NCI-H1105 treated with DMSO at 0.1 percent for 48 hours (cell line): ENCODE measurements at places on chromosomes 12 and 14.

DNA sequence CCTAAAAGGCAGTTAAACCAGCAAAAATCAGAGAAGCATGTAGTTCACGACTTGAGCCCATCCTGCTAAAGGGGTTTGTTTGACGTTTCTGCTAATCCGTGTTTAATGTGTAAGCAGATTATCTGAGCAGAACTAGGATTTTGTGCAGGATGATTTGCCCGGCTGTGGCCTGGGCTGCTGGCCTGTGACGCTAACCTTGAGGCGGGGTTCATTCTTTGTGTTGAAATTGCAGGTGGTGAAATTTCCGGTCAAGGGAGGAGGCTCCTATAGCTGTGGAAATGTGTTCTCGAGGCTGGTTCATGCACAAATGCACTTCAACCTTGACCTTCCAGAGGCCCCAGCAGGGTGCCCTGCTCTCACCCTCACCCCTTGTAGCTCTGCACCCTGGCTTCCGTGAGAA is 63.7 kb downstream of the SLC24A4 start:
- DNase-seq: no peak

DNA sequence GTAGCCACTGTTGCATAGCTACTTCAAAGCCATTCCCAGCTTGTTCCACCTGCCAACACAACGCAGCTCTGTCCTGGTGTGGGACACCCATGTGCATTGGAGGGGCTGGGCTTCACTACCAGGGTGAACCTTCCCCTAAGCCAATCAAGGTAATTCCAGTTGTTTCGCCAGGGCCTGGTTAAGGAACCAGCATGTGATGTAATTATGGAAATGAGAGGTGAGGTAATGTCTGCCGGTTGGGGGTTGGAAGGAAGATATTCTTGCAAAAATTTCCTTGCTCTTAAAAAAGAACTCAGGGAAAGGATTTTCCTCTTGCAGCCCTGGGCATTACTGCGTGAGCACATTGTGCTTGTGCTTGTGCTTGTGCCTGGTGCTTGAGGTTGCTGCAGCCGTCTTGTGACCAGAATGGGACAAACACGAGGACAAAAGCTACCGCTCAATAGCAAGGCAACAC is 14.9 kb downstream of the TUBA1C start:
- DNase-seq: no peak

- no peak for DNase-seq
These were observed at the start of gene C14orf39 for GRCh38 chr14:60485598-60486251. TSS of gene C14orf39 (minus strand) at chr14:60486063. CDS start at chr14:60485078, 985 bp downstream.

GRCh38 chr12:93916402-93916801 is 232.0 kb upstream of the PLXNC1 start:
- no peak for DNase-seq

DNA sequence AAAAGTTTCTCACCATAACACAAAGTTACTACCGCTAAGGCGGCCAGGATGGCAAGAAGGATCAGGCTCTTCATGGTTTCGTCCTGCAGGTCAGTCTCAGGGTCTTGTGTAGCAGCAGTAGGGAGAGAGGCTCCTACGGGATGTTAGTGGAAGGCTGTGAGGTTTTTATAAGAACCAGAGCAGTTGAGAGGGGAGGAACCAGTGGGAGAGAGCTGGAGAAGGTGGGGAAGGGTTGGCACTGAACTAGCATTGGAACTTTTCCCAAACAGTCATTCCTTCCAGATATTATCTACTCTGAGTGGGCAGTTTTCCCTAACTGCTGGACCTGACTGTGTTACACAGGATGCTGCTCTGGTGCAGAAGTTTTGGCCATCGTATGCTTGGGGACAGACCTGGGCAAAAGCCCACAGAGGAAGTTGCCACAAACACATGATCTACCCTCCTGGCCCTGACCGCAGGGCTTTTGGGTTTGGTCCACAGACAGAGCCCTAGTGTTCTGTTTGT is at the start of gene MGP:
TSS of gene MGP (minus strand) at position 137 of the 504 bp plus-strand sequence. CDS start at position 74, 63 bp downstream.
- peak; percentile 21 for DNase-seq

GRCh38 chr14:52692248-52692962 is 3.0 kb downstream of the ERO1A start:
- no peak for DNase-seq

- DNase-seq: no peak
These were observed 11.2 kb upstream of the GRIN2B start for GRCh38 chr12:13992585-13992984.

- no peak for DNase-seq
These were observed 68.5 kb downstream of the NT5DC3 start for GRCh38 chr12:103772367-103773108.

DNA sequence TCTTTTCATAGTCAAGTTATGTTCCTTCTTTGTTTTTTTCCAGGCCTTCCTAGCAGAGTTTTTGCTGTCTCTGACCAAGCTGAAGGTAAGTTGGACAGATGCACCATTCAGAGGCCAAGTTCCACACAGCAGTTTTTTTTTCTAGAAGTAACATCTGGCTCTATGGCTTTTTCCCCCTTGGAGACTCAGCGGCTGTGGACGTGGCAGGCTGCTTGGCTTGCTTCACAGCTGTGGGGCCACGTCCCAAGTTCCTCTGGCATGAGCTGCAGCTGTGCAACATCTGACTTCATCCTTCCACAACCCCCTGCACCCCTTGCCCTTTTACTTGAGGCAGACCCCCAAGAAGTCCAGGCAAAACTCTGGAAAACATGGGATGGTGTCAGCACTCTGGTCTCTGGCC is 24.2 kb upstream of the RHOJ start:
- DNase-seq: no peak

GRCh38 chr14:73661872-73662271 is 17.1 kb downstream of the DNAL1 start:
- DNase-seq: no peak

DNA sequence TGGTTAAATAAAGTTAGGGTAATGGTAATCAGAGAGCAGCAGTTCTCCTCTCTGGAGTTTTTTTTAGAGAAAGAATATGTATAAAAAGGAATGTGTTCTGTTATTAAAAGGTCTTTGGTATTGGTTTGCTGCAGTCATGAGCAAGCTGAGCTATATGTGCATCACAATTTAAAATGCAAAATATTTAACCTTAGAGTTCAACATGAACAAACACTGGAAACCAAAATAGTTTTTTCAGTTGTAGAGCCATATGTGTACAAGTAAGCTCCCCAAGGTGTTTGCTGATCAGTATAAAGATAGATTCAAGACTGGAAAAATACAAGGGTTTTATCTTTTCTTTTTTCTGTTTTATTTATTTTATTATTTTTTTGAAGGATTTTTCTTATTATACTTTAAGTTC is 245.0 kb downstream of the NUBPL start:
- DNase-seq: no peak

GRCh38 chr12:2640281-2640680 is 154.5 kb upstream of the FKBP4 start:
- no peak for DNase-seq

DNA sequence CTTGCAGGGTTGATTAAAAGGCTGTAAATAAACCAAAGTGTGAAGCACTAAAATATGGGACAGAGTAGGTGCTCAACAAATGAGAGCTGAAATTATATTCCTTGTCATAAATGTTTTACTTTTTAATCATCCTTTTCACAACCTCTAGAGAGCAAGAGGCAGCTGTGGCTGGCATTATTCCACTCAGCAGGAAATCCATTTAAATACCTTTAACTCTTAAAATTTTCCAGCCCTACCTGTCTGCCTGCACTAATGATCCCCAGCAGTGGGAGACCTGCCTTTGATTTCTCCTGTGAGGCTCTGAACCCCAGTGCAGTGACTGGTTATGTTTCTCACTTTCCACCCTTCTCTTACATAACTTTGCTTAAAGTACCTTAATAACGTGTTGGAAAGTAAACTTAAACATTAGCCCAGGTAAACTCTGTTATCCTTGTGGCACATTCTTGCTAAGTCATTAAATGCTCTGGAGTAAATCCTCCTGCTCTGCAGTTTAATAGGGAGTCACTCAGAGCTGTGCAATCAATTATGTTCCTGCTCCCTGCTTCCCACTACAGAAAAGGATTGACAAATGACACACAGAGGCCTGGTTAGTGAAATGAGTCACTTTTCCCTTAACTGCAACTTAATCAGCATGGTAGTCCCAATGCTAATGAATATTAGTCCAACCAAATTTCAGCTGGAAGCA is 755.7 kb upstream of the USP15 start:
- no peak for DNase-seq

- DNase-seq: no peak
These were observed 311.9 kb downstream of the CACNA1C start for GRCh38 chr12:2364631-2365051.

- peak; percentile 46 for DNase-seq
These were observed 229.4 kb downstream of the CNTN1 start for GRCh38 chr12:40921563-40922163.

DNA sequence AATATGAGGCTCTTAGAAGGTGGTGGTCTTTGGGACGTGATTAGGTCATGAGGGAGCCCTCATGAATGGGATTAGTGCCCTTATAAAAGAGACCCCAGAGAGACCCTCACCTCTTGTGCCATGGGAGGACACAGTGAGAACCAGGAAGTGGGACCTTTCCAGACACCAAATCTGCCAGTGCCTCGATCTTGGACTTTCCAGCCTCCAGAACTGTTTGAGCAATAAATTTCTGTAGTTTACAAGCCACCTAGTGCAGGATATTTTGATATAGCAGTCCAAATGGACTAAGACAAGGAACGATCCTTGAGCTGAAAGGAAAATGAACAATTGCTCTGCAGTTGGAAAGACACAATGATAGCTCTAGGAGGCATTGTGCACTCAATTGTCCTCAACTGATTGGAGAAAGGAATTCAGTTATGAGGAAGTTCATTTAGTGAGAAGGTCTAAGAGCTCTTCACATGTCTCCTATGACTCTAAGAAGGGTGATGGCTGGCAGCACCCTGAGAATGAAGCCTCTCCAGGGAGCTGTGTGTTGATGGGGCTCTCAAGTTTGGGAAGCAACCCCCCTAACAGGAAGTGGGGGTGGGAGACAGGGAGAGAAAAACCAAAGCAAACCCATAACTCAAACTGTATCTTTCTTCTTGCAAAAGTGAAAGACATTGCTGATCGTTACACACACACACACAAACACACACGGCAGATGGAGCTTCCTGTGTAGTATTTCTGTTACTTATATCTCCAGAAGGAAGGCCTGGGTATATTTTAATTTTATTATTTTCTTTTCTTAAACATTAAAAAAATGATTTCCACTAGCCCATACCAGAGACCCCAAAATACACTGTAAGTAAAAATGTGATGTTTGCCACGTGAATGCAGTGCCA is 21.0 kb downstream of the CHST11 start:
- DNase-seq: no peak

- no peak for DNase-seq
These were observed 162.0 kb downstream of the UNC79 start for GRCh38 chr14:93592786-93593185.

DNA sequence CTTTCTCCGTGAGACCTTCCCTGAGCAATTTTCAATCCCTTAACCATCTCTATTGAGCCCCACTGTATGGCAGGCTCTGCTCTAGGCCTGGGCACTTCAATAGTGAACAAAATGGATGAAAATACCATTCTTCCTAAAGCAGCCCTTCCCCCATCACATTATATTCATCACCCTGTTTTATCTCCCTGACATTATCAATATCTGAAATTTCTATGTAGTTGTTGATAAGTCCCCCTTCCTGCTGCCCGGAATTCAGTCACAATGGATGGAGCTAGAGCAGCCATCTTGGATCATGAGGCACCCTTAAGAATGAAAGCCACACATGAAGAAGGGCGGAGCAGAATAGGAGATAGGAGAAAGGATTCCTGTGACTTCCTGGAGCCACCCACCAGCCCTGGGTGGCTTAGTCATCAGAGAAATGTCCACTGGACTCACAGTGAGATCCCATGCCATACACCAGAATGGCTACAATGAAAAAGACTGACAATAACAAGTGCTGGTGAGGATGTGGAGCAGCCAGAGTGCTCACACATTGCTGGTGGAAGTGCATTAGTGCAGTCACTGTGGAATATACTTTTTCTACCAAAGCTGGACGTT is 33.9 kb downstream of the SCARB1 start:
- no peak for DNase-seq

GRCh38 chr14:36019126-36019525 is 157.4 kb downstream of the PTCSC3 start:
- DNase-seq: no peak

DNA sequence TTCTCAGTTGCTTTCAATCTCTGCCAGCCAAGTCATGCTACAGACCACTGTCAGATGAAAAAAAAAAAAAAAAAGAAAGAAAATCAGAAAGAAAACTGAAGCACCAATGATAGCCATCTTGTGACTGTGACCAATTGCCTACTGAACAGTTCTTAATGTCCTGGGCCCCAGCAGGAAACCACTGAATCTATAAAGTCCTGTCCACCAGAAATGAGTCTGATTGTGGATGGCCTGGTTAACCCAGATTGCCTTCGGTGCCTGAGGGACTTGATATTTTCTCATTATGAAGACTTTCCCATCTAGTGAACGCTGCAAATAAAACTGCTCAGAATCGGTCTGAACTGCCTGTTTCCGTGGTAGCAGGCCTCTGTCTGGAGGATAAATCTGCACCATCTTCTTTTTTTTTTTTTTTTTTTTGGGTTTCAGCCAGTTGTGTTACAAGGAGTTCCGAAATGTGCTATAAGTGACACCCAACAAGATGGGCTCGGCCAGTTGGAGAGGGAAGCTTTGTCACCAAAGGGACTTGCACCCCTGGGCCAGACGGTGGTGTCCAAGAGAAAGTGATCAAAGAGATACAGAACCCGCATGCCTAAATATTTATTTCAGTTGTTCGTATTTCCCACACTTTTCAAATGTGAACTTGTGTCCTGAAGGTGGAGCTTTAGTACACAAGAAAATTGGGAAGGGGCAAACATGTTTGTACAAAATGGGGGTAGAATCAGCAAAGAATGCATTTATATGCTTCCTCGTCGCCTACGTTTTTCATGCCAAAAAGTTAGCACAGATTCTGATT is 3.0 kb upstream of the PLXNC1 start:
- DNase-seq: peak; percentile 27

GRCh38 chr12:11707535-11707934 is 58.1 kb downstream of the ETV6 start:
- DNase-seq: peak; percentile 58

DNA sequence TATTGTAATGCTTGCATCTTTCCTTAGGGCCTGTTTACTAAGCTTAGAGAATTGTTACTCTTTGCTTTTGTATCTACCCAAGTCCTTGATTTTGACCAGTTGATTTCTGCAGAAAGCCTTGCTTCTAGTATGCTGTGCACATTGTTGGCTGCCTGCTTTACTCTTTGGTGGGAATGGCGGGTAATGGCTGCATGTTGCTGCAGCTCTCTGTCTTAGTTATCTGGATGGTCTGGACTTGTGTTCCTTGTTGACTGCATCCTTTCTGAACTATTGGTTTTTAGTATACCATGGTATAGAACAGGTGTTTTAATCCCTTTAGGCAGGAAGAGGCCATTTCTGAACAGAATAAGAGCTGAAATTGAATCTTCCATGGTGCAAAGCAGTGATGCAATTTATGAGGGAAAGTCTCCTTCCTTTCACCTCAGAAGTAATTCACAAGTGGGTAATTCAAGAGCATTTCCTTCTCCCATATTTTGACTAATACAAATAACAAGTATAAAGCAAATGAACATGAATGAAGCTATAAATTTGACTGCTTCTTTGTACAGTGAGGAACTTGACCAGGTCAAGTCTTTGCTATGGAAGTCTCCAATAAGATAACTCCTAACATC is 466.4 kb downstream of the NPAS3 start:
- no peak for DNase-seq

- DNase-seq: no peak
These were observed 227.7 kb downstream of the BCAT1 start for GRCh38 chr12:24721191-24721590.

- DNase-seq: no peak
These were observed 12.7 kb downstream of the OSBPL8 start for GRCh38 chr12:76546889-76547288.
